ENCODE measurements at places on chromosomes 16 and 17.

DNA sequence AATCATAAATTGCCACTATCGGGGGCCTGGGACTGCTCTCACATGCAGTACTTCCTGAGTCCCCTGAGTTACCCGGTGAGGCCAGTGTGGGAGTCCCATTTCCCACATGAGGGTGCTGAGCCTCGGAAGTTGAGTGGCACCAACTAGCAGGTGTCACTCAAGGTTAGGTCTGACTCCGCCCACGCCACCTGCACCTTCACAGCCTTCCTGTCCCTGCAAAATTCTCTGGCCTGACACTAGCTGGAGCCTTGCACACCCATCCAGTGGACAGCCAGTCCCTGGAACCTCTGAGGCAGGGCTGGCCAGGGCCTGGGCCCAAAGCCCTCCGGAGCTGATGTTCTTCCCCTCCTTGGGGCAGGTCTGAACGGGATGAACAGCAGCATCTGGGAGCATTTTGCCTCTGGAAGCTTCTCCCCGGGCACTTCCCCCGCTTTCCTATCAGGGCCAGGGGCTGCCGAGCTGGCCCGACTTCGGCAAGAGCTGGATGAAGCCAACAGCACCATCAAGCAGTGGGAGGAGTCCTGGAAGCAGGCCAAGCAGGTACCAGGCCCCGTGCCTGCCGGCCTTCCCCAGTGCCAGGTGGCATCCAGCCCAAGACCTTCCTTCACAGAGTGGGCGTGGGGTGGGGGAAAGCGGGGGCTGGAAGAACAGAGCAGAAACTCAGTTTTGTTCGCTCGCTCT is 21.9 kb downstream of the UNC13D start:
- DNase-seq: no peak

DNA sequence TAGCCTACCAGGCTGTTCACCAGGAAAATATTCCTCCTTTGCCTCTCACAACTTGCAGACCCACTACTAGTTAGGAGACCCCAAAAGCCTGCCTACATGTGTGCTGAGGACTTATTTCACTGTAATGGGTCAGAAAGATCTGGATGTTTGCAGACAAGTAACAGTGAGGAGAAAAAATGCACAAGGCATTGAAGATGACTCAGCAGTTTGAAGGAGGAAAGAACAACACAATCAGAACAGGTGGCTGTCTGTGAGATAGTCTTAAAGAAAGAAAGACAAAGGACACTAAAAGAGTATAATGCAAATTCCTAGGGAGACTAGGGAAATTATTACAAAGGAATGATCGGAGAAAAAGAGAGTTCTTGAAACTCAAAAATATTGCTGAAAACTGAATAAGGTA is 69.0 kb downstream of the ANKFN1 start:
- no peak for DNase-seq

DNA sequence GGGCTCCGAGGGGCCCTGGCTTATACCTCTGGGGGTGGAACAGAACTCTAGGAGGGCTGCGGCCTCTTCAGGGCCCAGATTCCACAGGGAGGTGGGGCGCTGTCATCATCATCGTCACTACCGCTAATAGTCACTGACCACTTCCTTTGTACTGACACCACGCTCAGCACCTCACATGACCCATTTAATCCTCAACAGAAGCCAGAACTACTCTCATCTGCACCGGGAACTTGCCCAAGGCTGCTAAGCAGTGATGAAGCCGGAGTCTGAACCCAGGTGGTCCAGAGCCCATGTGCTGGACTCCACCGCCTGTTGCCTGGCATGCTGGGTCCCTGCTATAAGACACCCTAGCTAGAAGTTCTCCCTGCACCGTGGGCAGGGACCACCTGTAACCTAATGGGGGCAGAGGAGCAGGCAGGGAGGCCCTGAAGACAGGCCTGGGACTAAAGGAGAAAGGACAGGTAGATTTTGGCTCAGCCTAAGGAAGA is 12.0 kb downstream of the UNC13D start:
- peak; percentile 49 for DNase-seq

- peak; percentile 42 for DNase-seq
These were observed 3.6 kb downstream of the COG1 start for GRCh38 chr17:73196500-73196899.

GRCh38 chr16:58755989-58756649 is 22.0 kb upstream of the GOT2 start:
- peak; percentile 64 for DNase-seq

- DNase-seq: no peak
These were observed 45.8 kb downstream of the USP22 start for GRCh38 chr17:20996724-20997615.

GRCh38 chr16:78275420-78275819 is 176.0 kb downstream of the WWOX start:
- DNase-seq: no peak

DNA sequence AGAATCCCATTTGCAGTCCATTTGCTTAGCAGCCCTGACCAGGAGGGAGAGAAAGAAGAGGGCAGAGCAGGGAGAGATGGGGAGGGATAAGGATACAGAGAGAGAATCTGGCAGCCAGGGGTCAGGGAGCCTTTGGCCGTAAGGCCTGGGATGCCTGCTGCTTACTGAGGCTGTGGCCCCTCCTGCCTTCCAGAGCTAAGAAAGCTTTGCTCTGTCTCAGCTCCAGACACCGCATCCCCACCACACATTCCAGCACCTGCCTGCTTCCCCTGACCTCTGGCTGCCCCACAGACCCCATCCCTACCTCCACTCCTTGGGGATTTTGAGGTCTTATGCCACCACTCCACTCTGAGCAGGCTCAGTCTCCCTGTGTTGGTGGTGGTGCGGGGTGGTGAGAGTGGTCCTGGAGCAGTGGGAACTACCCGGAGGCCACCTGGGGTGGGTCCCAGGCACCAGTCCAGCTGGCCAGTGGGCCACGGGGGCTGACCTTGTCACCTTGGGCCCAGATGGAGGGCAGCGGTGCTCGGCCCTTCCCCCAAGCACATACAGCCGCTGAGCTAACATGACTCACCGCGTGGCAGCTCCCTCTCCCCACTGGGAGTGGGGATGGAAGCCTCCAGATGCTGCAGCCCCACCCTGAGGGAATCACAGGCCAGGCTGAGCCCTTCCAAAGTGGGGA is 58.3 kb downstream of the RAI1 start:
- DNase-seq: peak; percentile 74

- DNase-seq: peak; percentile 82
These were observed 1.9 kb upstream of the CPD start for GRCh38 chr17:30376621-30377452.

DNA sequence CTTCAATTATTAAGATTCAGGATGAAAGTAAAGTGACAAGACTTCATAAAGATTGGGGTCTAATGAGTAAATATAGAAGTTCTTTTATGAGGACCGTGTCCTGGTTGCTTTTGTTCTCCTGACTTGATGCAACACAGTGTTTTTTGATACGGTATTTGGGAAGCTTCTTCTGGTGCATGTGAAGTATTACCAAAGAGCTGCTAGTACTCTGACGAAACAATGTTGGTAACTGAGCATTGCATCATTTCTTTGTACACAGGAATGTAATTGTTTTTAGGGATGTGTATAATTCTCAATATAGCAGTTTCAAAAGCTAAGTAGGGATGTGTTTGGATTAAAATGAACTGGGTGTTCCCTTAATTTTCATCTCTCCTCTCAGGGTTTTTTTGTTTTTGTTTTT is 15.9 kb downstream of the KPNB1 start:
- peak; percentile 18 for DNase-seq

DNA sequence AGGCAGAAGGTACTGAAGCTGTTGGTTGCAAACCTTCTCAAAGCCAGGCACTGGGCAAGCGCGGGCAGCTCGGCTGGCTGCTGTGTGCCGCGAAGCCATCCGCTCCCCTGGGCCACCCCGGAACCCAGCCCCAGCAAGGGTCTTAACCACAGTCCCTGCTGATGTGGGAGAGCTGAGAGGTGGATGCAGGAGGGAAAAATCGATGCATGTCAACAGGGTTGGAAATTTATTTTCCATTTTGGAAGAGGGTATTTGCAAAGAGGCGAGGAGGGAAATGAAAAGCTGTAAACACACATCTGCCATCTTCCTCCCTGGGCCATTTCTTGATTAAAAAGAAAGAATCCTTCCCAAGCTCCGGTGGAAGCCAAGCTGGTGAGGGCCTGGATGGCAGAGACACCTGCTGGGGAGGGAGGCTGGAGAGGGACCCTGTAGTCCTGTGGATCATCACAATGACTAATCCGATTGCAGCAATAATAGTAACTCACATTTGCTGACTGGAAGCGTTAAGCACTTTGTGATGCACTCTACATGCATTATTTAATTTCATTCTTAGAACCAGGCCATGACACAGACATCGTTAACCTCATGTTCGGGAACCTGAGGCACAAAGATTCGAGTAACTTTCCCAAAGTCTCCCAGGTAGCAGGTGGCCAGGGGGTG is 13.9 kb upstream of the TBX2 start:
- DNase-seq: no peak

- no peak for DNase-seq
These were observed 2.2 kb upstream of the MOSMO start for GRCh38 chr16:22005746-22006145.

DNA sequence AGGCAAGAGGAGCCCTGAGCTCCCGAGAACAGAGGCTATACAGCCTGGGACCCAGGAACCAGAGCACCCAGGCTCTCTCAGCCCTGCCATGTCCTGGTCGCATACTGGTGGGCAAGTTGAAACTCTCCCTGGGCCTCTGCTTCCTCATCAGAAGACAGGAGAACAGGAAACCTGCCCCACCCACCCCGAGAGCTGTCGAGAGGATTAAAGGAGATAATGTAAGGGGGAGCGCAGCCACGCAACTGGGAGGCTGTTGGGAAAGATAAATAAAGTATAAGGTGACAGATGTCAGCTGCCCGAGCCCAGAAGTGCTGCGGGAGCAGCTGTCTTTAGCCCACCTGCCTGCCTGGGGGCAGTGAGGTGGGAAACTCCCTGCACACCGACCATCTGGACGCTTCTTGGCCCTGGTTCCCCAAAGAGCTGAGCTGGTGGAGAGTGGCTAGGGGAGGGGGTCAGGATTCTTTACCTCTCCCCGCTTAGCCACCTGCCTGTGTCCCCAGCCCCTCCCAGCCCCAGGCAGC is 6.8 kb downstream of the KIF19 start:
- DNase-seq: no peak

DNA sequence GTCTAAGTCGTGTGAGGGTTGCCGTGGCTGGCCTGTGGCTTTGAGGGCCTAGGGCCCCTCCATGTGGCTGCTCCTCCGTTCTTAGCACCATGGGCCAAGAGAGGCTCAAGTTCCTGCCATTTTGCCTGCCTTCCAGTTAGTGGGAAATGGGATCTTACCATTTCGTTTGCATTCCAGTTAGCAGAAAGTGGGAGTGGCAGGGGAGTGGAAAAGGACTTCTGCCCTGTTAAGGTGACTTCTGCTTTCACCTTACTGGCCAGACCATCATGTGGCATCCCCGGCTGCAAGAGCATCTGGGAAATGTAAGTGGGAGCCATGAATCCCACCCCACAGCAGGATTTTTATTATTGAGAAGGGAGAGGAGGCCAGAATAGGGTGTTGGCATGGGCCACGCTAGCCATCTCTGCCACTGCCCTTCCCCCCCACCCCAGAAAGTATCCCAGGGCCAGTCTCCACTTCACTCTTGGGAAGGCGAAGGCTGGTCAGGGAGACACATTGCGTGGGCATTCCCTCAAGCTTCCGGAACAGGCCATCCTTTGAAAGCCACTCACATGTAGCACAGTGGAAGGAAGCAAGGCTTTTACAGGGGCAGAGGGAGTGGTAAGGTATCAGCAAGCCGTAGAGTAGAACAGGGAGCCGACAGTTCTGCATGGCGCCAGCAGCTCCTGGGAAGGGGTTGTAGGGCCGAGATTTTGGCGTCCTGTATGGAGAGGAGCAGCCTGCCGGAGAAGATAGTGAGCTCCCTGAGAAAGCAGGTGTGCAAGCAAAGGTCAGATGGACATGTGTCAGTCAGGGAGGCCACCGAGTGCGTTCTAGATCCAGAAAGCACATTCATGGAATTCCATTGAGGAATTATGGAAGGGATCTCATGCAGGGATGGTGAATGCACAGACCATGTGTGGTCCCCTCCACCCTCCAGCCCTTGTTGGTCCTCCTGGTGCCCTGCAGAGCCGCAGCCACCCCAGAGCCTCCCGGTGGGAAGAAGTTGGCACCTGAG is 33.4 kb downstream of the CMIP start:
- DNase-seq: no peak

DNA sequence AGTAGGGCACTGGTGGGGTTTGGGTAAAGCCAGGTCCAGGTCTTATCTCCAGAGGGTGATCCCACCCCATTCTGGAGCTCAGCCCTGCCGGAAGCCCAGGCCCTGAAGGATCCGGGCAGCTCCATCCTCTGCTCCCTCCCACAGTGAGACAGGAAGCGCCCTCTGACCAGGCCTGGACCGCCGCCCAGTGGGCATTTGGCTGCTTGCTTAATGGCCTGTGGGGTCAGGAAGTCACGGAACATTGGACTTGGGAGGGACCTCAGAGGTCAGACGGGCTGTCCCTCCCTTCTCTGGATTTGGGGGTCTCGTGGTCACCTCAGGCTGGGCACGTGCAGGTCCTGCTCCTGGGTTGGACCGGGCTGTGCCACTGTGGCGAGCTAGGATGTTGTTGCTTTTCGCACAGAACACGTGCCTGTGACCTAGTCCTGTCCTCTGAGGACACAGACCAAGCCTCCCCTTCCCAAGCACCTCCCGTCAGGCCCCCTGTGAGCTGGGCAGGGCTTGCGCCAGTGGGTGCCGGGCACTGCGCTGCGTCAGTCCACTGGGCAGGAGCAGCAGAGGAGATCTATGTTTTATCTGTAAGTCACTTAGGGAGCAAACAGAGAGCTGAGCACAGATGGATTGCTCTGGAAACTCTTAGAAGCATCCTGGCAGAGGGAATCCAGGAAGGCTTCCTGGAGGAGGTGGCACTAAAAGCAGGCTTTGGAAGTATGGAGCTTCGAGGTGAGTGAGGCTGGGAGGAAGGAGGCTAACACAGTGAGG is 49.4 kb upstream of the GSE1 start:
- no peak for DNase-seq

DNA sequence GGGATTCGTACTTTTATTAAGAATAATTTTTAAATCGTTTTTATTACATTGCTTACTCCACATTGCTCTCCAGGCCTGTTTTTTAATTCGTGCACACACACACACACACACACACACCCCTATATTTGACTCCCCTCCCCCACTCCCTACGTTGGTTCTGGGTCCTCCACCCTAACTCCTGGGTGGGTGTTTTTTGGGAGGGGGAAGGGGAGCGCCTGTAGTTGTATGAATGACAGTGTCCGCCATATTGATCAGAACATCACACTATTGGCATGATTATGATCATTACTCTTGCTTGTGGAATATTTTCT is 1.3 kb downstream of the GNAO1 start:
- DNase-seq: no peak

GRCh38 chr17:14149751-14150150 is 80.4 kb downstream of the COX10 start:
- no peak for DNase-seq

All from fibroblast of skin of scalp (primary cell).